BJ (cell line): ENCODE measurements at places on chromosomes 4 and X. TPM values are rescaled to one million over a fixed set of nuclear protein-coding genes. Genes with fewer than 3 reads are reported as not detected.

Gene PCDH19
- 0.01 TPM in 1 of 2 replicates, not detected in the other for polyA plus RNA-seq

DNA sequence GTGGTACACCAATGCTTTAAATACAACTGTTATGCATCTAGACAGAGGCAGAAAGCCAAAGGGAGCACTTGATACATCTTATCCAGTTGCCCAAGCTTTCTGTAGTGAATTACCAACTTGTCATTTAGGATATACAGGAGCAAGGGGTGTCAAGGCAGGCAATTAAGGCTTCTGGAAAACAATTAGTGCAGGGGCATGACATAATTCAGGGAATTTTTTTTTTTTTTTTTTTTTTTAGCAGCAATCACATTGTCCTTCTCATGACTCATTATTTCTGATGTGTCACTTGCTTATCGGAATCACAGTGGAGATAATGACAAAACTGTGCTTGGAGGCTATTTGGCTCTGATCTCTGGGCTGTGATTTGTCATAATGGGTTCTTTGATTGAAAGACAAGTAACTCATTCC is 259.5 kb downstream of the ARHGAP24 start:
- DNase-seq: no peak

DNA sequence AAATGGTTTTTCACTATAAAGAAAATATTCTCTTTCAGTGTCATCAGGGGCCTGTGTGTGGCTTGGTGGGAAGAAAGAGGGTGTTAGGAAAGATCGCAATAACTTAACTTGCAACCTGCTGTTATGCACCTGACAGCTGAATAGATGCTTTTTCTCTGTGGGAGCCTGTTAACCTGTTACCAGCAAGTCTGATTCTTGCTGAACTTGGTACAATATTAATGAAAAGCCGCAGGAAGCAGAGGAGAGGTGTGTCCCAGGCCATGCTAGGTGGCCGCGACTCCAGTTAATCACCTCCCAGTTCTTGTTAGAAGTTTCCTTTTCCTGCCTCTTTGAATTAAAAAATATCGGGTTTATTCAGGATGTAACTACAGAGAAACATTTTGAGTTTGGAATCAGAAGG is 494.8 kb upstream of the AGA start:
- no peak for DNase-seq

- no peak for DNase-seq
These were observed 1.1 kb downstream of the FBXL5 start for GRCh38 chr4:15653864-15654592.

GRCh38 chr4:47278631-47279030 is 184.9 kb downstream of the COMMD8 start:
- no peak for DNase-seq

DNA sequence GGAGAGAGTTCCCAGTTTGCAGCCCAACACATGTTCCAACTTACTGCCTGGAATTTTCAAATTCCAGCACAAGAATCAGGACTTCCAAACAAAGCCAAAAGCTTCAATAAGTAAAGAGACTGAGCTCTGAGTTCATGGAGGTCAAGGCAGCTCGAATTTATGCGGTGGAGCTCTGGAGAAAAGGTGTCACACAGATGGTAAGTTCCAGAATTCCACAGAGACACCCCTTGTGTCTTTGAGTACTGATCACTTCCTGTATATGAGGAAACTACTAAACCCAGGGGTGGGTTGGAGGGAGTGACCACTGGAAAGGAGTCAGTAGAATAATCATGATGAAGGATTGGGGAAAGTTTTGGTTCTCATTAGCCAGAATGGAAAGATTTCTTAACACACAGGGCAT is 118.5 kb upstream of the GUCY1A1 start:
- no peak for DNase-seq

DNA sequence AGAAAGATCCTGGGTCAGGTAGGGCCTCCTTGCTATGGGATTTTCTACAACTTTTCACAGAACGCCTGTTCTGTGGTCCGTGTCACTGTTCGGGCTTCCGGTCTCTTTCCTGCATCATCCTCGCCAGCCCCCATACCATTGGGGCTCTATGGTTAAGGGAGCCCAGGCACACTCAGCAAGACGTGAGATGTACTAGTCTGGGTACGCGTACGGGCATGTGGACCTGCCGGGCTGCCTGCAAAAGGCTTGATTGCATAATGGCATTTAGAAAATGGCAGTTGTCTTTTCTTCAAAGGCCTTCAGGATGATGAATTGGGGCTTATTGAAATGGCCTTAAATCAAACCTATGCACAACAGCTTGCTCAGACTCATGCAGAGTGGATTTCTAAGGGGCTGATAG is 86.7 kb downstream of the CNGA2 start:
- no peak for DNase-seq

- no peak for DNase-seq
These were observed 37.2 kb downstream of the CXCL8 start for GRCh38 chr4:73777612-73778011.

GRCh38 chrX:45768666-45769236 is 568.1 kb upstream of the DIPK2B start:
- DNase-seq: no peak

- no peak for DNase-seq
These were observed 18.7 kb upstream of the SEC24B start for GRCh38 chr4:109414938-109415337.

- no peak for DNase-seq
These were observed 6.7 kb downstream of the SHISA3 start for GRCh38 chr4:42404001-42404400.

GRCh38 chrX:39174241-39174771 is 373.0 kb downstream of the MID1IP1 start:
- no peak for DNase-seq

DNA sequence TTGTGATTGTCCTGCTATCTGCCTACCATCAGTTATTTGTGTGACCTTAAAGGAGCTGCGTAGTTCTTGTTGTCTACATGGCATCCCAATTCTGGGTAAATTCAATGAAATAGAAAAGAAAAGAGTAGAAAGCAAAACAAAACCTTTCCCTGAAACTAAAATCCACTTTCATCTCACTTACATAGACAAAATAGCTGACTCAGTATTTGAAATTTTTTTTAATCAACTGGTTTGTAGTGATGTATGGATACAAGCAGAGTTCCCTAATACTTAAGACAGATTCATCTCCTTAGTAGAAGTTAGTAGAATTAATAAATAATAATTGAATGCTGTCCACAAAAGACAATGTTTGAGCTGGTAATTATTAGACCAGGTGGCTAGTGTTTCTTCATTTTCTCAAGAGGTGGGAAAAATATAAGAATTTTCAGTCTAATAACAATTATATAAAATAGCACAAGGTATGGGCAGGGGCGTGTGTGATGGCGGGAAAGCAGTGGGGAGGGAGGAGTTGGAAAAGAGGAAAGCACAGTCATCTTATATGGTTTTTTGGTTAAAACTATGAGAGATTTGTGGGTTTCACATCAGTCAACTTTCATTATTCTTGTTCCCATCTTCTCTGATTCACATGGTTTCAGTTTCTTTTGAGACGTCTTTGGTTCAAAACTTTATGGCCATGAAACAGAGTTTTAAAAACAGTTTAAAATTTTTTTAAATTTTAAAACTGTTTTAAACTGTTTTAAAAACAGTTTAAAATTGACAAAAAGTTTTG is 275.2 kb downstream of the SPRY1 start:
- DNase-seq: no peak

Gene MAGED4
- polyA plus RNA-seq: 8.7 and 13.1 TPM in 2 replicates

GRCh38 chr4:116180157-116180601 is 905.2 kb downstream of the TRAM1L1 start:
- DNase-seq: no peak

Gene PABPC1L2A
- not detected in 2 replicates for polyA plus RNA-seq

DNA sequence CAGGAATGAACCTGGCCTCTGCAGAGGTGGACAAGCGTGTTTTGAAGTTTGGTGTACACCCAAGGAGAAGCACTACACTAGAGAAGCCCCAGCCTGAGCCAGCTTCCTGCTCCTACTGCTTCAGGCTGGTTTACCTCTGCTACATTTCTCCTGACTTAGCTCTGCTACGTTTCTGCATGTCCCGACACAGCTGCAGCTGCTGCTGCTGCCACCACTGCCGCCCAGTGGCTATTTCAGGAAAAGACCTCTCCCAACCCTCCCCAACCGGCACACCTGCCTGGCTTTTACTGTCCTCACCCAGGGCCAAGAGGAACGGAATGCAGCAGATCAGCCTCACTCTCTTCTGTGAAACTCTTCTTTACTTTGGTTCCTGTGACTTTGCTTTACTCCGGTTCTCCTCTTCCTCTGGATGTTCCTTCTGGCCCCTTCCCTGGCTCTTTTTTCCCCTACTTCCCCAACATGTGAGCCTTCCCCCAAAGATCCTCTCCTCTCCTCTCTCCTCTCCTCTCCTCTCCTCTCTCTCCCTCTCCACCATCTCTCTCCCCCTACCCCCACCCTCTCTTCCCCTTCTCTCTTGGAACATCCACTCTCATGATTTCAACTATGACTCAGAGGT is 3.1 kb upstream of the P2RY4 start:
- DNase-seq: no peak

GRCh38 chr4:122762520-122762919 is 30.0 kb downstream of the BBS12 start:
- no peak for DNase-seq

Gene LRP2BP
- polyA plus RNA-seq: 0.13 and 0.15 TPM in 2 replicates

Gene RHOXF1
- not detected in 2 replicates for polyA plus RNA-seq

GRCh38 chr4:47315346-47315745 is 148.2 kb downstream of the COMMD8 start:
- no peak for DNase-seq

DNA sequence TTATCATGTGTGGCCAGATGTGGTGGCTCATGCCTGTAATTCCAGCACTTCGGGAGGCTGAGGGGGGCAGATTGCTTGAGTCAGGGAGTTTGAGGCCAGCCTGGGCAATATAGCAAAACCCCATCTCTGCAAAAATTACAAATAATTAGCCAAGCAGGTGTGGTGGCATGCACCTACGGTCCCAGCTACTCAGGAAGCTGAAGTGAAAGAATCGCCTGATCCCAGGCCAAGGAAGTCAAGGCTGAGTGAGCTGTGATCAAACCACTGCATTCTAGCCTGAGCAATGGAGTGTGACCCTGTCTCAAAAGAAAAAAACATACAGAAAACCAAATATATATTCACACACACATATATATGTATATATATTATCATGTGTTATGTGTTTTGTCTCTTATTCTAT is 15.0 kb downstream of the APELA start:
- no peak for DNase-seq

DNA sequence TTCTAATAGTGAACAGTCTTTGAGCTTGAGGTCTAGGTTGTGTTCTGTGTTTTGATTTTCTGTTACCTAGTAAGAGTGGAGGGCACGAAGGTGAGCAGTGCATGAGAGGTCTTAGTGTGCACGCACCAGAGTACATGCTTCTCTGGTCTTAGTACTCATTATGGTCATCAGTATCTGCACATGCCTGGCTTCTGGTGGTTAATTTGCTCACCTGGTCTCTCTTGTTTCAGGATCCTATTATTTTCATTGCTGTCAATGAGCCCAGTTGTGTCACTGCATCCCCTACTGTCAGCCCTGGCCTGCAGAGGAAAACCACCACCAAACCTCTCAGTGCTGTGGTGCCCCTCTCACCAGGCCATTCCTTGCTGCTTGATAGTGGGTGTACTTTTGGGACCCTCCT is 54.8 kb downstream of the NSUN7 start:
- no peak for DNase-seq

GRCh38 chr4:145545538-145546174 is 64.0 kb downstream of the SMAD1 start:
- DNase-seq: peak; percentile 55

GRCh38 chr4:118190903-118191302 is 156.6 kb downstream of the NDST3 start:
- DNase-seq: no peak

- no peak for DNase-seq
These were observed 372.7 kb downstream of the INPP4B start for GRCh38 chr4:142473218-142473959.

Gene MUC7
- polyA plus RNA-seq: not detected in 2 replicates

- DNase-seq: no peak
These were observed 146.8 kb upstream of the IL1RAPL2 start for GRCh38 chrX:104419211-104419610.

DNA sequence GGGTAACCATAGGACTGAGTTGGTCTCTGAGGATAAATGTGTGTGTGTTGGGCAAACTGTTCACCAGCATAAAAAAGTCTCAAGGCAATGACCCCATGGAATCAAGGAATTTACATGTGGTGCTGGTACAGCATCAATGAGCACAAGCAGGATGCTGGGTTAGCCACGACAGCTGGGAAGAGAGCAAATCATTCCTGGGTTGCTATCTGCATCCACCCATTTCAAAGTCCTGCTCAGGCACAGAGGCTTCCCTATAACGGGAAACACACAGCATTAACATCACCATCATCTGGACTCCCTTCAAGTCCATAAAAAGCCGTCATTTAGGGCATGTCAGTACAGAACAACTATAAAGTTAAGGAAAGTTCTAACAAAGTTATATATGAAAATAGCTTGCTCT is 41.6 kb downstream of the CCDC149 start:
- no peak for DNase-seq

Gene MAGEB17
- polyA plus RNA-seq: not detected in 2 replicates

DNA sequence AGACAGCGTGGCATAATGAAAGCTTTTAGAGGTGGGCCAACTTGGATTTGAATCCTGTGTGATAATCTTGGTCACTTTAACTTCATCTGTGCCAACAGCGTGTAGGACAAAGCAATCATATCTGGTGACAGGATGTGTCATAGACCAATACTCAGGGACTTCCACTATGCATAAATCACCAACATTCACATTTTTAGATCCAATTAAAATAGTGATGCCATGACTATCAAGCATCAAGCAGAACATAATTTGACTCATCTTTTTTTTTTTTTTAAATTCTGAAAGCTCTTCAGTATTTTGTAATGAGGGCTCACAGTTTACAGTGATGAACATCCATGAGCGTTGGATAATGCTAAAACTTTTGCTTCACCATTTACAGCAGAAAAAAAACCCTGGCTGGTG is 27.3 kb upstream of the RAPGEF2 start:
- no peak for DNase-seq

- DNase-seq: no peak
These were observed 20.2 kb downstream of the GYG2 start for GRCh38 chrX:2848871-2849301.
